Skeletal muscle cell (primary cell): ENCODE measurements at places on chromosomes 2 and 18.

- no peak for DNase-seq
Measured at GRCh38 chr2:6975988-6976387, 58.8 kb downstream of the RNF144A start.

- DNase-seq = no peak
Measured at GRCh38 chr18:75783566-75784281, 356.2 kb upstream of the SMIM21 start.

GRCh38 chr18:31513189-31513935, 15.4 kb downstream of the DSG2 start:
- DNase-seq = peak; percentile 45

DNA sequence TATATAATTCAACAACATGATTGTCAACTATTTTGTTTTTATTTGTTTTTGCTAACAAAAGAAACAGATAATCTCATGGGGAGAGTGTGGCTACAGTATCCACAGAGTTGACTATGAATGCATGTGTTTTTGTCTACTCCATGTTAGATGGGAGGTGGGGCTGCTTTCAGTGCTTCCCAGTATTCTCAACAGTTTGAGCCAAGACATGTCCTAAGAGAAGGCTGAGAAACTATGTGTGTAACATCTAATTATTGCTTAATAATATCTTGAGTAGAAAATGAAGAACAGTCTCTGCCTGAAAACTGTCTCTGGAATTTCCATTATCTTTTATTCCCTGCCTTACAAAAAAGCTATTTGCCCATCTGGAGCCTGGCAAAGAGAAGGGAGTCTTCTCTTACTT, 178.8 kb upstream of the MMADHC start:
- DNase-seq = no peak

- no peak for DNase-seq
Measured at GRCh38 chr2:218405746-218406208, 6.1 kb downstream of the CTDSP1 start.

DNA sequence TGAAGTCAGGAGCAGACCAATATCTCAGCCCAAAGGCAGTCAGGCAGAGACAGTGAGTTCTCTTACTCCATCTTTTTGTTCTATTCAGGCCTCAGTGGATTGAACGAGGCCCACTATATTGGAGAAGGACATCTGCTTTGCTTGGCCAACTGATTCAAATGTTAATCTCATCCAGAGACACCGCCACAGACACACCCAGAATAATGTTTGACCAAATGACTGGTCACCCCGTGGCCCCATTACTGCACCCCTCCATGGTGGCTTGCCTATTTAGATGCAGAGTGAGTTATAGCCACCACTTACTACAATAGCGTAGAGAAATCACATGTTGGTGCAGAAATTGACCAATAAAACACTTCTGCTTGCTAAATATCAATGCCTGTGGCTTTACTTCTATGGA, 88.1 kb downstream of the HRH4 start:
- DNase-seq = no peak

- DNase-seq = no peak
Measured at GRCh38 chr2:159185401-159186130, 100.9 kb downstream of the WDSUB1 start.

DNA sequence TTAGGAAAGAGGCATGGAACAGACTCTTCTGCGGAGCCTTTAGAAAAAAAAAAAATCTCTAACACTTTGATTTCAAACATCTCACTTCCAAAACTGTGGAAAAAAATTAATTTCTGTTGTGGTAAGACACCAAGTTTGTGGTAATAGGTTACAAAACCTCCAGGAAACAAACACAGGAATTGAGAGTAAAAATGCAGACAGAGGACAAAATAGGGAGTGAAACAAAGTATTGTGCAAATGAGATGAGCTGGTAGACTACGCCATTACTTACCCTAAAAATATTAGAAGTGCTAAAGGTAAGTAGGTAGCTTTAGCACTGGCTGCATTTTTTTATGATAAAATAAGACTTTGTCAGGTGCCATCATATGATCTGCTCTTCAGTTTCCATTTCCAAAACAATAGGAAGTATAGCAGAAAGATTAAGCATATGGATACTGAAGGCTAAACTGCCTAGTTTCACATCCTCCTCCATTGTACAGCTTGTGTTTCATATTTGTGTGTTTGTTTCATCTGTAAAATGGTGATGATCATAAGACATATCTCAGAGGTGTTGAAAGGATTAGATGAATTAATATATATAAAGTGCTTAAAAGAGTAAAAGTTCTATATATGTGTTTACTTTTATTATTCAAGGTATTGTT, 309.2 kb downstream of the NR4A2 start:
- no peak for DNase-seq

GRCh38 chr2:27206346-27206745, 5.5 kb upstream of the ATRAID start:
- DNase-seq = no peak

DNA sequence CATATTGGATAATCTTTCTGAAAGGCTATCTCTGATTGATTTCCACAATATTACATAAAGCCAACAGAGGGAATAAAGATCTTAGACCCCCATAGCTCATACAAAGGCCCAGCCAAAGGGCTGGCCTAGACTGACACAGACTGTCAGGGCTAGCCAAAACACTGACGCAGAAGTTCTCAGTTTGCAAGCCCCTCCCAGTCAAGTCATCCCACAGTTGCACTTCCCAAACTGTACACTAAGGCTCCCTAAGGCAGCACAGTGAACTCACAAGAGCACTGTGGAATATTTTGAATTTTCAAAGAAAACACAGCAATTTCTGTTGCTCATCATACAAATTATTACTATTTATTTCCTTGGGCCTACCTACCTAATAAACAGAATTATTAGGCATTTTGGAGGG, 244.9 kb downstream of the SP3 start:
- DNase-seq = peak; percentile 42

- DNase-seq = no peak
Measured at GRCh38 chr18:40163254-40163653, 1791.8 kb upstream of the PIK3C3 start.

DNA sequence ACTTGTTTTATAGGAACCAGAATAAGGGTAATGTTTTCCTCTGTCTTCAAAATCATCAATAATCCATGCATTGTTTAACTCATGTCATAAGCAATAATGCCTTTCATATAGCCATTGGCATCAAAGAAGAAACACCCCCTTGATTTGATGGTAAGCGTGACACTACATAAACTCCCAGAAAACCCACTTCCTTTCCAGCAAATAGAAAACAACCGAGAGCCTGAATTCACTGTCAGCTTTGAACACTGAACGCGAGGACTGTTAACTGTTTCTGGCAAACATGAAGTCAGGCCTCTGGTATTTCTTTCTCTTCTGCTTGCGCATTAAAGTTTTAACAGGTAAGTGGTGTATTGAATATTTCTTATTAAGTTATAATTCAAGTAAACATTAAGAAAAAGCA, at the start of gene ICOS:
TSS of gene ICOS (plus strand) at position 229 of the 400 bp plus-strand sequence. CDS start at position 281, 52 bp downstream.
- DNase-seq = no peak

DNA sequence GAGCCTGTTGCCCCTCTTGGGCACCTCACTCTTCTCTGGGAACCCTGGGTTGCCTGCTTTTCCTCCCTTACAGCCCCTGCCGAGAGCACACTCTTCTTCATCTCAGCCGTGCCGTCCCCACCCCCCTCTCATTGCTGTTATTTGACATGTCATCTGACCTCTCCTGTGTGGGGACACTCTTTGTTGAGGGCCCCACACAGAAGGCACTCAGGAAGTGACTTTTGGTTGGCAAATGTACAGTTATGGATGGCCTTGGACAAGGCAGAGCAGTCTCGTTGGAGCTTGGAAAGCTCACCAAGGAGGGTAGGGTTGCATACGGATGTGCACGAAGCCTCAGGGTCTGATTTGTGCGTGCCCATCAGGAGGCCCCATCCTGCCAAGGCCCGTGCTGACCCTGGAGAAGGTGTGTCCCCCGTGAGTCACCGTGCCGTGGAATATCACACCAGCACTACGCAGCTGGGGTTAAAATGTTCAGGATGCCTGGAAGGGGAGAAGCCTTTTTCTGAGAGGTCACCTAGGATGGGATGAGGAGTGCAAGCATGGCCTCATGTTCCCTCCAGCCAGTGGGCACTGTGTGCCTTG, 93.9 kb downstream of the CTIF start:
- no peak for DNase-seq

- DNase-seq = no peak
Measured at GRCh38 chr2:142734770-142735169, 142.7 kb upstream of the KYNU start.

GRCh38 chr2:47065771-47066380, 89.2 kb downstream of the STPG4 start:
- DNase-seq = peak; percentile 31
